ENCODE measurements at places on chromosomes 11 and 22.

DNA sequence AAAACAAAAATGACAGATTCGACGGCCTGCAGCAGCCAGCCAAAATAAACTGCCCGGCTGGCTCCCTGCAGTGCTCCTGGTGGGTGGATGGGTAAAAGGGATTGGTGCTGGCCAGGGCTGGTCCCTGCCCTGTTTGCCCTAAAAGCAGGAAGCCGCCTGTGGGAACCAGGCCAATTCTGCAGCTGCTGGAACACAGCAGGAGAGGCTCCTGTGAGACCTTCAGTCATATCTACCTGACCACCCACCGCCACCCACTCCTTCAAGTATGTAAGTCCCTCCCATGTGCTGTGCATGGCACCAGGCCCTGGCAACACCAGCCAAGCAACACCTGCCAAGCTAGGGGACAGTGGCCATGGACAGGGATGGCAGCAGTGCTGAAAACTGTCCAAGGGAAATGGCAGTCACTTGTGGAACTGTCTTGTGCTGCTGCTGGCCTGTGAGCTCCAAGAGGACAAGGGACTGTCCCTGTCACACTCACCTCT lies 48.7 kb upstream of the ARFGAP3 start:
- no peak for DNase-seq

- DNase-seq: no peak
Observed at GRCh38 chr11:65919573-65920371, 546 bp downstream of the DRAP1 start.

DNA sequence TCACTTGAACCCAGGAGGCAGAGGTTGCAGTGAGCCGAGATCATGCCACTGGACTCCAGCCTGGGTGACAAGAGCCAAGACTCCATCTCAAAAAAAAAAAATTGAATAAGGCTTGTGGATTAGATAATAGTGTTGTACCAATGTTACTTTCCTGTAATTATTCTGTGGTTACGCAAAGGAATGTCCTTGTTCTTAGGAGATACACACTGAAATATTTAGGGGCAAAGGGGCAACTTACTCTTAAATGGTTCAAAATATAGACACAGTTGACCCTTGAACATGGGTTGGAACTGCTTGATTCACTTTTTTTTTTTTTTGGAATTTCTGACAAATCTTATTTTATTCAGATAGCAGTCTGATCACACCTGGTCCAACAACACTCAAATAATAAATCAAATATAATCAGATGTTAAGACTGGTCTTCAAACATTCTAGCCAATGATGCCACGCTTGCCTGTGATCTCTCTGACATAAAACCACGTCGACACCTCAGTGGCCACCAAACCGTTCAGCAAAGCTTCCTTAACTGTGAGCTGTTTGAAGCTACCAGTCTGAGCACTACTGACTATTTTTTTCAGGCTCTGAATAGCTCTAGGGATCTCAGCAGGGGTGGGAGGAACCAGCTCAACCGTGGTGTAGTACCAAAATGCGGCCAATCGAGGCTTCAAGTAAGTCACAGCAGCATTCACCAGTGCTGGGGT lies 710 bp downstream of the ATP5MGL start:
- no peak for DNase-seq

GRCh38 chr11:17300372-17300771 lies 23.8 kb downstream of the NUCB2 start:
- no peak for DNase-seq

DNA sequence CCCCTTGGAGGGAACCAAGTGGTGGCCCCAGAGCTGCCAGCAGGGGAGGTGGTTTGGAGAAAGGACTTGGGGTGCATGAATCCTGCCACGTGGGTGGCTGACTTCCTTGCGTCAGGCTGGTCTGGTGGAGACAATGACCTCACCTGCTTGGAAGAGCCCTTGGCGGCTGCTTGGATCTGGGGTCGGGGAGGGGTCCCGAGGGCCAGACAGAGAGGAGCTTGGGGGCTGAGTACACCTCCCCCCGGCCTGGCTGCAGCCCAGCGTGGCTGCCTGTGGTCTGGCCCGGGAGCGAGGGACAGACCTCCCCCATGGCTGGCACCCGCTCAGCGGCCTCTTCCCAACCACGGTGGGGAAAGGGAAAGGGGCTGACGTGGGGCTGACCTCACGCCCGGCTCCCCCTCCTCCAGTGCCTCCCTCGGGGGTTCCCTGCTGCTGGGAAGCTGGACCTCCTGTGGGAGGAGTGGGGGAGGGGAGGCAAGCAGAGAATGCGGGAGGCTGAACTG lies 13.8 kb downstream of the LIF start:
- DNase-seq: no peak

GRCh38 chr22:19717691-19718455 lies 3.6 kb downstream of the SEPTIN5 start:
- DNase-seq: peak; percentile 85

- DNase-seq: no peak
Observed at GRCh38 chr11:116326146-116326545, 446.6 kb downstream of the BUD13 start.

DNA sequence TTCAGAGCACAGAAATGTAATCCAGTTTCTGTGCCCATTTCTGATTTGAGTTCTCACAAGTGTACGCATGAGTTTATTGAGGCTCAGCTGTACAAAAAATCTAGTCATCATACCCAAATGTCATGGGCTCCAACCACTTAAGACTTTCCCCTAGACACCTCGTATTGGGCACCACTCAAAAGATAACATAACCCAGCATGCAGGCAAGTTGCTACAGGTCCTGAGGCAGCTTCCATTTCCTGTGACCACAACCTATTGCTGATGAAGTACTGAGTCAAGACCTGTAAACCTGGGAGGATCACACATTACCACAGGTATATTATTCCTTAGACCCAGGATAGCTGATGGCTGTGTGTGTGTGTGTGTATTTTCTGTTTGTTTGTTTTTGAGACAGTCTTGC lies 95.2 kb downstream of the MRTFA start:
- DNase-seq: no peak

DNA sequence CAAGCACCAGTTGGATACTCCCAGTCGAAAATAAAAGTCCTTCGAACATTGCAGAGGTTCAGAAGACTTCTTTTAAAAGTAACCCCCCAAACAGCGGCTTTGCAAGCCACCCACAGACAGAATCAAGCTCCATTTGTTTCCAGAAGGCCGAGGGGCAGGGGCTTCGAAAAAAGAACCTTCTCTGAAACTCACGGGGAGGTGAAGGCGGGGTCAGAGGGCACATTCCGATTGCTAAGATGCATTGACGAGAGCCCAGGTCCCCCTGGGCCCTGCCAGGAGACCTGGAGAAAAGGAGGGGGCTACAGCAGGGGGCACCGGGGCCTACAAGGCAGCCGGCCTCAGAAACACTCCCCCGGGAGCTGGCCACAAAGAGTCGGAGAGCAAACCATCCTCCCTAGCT lies 306.8 kb downstream of the MN1 start:
- no peak for DNase-seq

DNA sequence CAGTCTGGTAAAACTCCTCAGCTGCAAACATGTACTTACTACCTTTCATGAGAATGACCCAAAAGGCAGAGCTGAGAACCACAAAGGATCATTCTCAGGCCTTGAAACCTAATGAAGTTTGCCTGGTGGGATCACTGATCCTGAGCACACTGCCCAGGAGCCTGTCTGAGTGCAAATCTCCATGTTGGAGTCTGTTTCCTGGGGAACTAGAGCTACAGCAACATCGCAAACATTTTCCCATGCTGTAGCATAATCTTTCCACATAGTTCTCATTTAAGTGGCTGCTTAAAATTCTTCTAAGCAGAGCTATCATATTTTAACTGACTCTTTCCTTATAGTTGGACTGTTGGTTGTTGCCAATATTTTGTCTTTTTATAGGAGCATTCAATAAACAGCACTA lies 58.5 kb downstream of the GUCY1A2 start:
- DNase-seq: no peak

- DNase-seq: no peak
Observed at GRCh38 chr22:31730344-31730711, 19.6 kb downstream of the PRR14L start.

GRCh38 chr11:47587723-47588326 lies 1.3 kb downstream of the FAM180B start:
- DNase-seq: no peak

Data from CD8-positive, alpha-beta memory T cell (primary cell).